Mammary microvascular endothelial cell (primary cell): ENCODE measurements at places on chromosomes 1 and 21. TPM values are rescaled to one million over a fixed set of nuclear protein-coding genes. Genes with fewer than 3 reads are reported as not detected.

AKNAD1 gene
- total RNA-seq: not detected in 2 replicates

HCRTR1 gene
- 0.13 and 0.30 TPM in 2 replicates for total RNA-seq

F13B gene
- total RNA-seq: not detected in 2 replicates

UBL4B gene
- total RNA-seq: not detected in 2 replicates

PBX1 gene
- 2.5 and 3.3 TPM in 2 replicates for total RNA-seq

FCRL4 gene
- not detected in 2 replicates for total RNA-seq

LRRN2 gene
- 0.05 and 0.07 TPM in 2 replicates for total RNA-seq

TXNDC12 gene
- 42.6 and 51.4 TPM in 2 replicates for total RNA-seq

TACSTD2 gene
- 10.3 and 12.6 TPM in 2 replicates for total RNA-seq

TARBP1 gene
- total RNA-seq: 10.9 and 17.9 TPM in 2 replicates

SLAMF9 gene
- not detected in 2 replicates for total RNA-seq

TSSK3 gene
- total RNA-seq: not detected in 2 replicates

FOXD2 gene
- 0.30 and 0.33 TPM in 2 replicates for total RNA-seq

LCE2B gene
- total RNA-seq: not detected in 2 replicates

LAPTM5 gene
- 54.0 and 55.9 TPM in 2 replicates for total RNA-seq

CD1E gene
- not detected in 2 replicates for total RNA-seq

TAS1R1 gene
- total RNA-seq: 0.10 TPM in 1 of 2 replicates, not detected in the other

TMPRSS15 gene
- not detected in 2 replicates for total RNA-seq

KCNJ9 gene
- not detected in 2 replicates for total RNA-seq

OR2L2 gene
- not detected in 2 replicates for total RNA-seq

SNX7 gene
- 38.0 and 44.2 TPM in 2 replicates for total RNA-seq

DUSP23 gene
- total RNA-seq: 57.1 and 72.2 TPM in 2 replicates

NFASC gene
- total RNA-seq: not detected in 2 replicates

S100A3 gene
- 9.7 and 12.4 TPM in 2 replicates for total RNA-seq

WNT4 gene
- not detected in 2 replicates for total RNA-seq

MCL1 gene
- total RNA-seq: 237 and 239 TPM in 2 replicates

TMPRSS3 gene
- total RNA-seq: not detected in 2 replicates

SAMD11 gene
- total RNA-seq: 0.20 TPM in 1 of 2 replicates, not detected in the other
